Ammon's horn (tissue), 1 donor: ENCODE measurements at places on chromosomes 12 and 14.
A peak's percentile ranks its signal among the peaks of the same experiment; 100 is the strongest.

DNA sequence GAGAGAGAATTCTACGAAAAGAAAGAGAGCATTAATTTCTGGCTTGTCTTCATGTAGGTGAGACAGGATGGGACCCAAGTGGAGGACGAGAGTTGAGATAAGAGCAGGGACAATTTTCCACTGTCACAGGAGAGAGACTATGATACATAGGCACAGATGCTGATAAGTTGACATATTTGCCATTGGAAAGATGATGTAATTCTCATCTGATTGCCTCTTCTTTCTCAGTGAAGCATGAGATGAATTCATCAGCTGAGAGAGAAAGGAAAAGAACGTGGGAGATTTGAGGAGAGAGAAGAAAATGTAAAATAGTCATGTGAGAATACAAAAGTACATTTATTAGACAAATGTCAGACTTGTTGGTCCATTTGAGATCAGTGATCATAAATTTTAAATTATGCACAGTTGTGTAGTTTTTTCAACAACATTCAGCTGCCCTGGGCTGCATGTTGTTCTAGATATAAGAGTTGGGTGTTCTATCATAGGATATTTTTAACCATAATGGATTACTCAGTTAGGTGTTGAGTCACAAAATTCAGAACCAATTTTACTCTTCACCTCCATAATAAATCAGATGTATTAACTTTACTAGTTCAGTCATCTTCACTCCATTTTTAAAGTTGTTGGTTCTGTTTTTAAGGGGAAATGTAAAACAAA lies 222.9 kb downstream of the DPY19L2 start:
- DNase-seq, result no peak

- DNase-seq, result no peak
Observed at GRCh38 chr12:11761869-11762567, 112.5 kb downstream of the ETV6 start.

DNA sequence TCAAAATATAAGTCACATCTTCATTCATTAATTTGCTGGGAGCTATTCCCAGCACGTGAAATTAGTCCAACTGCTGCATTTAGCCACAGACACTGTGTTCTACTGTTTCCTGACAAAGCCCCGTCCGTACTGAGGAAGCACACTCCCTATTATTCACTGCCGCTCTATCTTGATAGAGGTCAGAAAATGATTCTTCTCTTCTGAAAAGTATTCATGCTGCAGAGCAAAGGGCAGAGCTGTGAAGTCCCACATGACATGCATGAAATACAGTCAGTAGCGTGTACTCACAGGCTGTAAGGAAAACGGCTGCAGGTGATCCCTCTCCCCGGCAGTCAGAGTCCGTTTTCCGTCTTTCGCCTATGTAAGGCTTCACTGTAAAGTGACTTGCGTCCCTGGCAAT lies 302.5 kb upstream of the FKBP4 start:
- no peak for DNase-seq

DNA sequence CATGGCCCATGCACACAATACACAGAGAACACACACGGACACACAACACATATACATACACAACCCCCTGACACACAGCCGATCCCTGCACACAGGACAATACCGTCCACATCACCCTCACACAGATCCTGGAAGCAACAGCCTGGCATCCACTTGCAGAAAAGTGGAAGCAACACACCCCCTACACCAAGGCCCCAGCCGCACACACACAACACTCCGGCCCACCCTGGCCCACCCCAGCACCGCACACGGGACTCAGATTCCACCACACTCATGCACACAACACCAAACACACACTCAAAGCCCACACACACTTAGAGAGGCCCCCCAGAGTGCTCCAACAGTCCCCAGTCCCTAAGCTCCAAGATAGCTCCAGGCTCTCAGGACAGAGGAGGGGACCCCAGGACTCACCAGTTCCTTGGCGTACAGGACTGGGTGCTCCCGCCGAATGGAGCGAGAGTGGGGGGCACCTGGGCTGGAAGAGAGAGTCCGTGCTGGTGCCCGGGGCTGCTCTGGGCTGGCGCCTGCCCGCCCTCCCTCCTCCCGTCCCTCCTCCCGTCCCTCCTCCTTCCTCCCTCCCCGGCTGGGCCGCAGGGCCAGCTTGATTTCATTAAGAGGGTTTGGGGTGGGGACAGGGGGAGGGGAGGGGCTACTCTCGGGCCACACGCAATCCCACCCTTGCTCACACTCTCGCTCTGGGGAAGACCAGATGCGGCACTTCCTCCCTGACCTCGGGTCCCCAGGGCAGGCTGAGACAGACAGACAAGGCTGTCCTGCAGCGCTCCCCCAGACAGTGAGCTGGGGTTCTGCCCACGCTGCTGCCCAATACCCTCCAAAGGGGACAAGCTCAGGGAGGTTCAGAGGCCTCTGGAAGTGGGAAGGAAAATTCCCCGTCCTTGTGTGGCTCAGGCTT lies at the start of gene TMEM119:
TSS of gene TMEM119 (minus strand) at position 526 of the 913 bp plus-strand sequence. CDS start 5,701 bp downstream, outside the sequence.
- peak; percentile 65 for DNase-seq
